Activated CD4-positive, alpha-beta T cell treated with anti-CD3 and anti-CD28 coated beads for 4 hours (primary cell): ENCODE measurements at places on chromosomes 7 and 10.
A peak's percentile ranks its signal among the peaks of the same experiment; 100 is the strongest.

- DNase-seq: no peak
Observed at GRCh38 chr10:93757136-93757535, 600 bp upstream of the LGI1 start.

GRCh38 chr10:51950996-51951555 lies 251.7 kb upstream of the CSTF2T start:
- no peak for DNase-seq

- DNase-seq: no peak
Observed at GRCh38 chr7:140390466-140391190, 7.7 kb downstream of the SLC37A3 start.

DNA sequence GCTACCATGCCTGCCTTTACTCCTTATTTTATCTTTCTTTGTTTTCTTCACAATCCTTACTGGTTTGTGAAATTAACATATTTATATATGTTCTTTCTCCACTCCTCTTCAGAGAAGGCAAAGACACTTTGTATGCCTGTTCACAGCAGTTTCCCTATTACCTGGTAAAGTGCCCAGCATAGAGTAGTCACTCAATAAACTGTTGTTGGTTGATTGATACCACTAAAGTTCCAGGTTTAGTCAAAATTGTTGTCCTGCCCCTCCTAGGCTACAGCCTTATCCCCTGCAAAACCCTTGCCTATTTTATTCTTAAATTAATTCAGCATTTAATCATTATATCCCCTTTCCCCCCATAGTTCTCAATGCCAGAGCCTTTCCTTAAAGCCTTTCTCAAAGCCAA lies 76.1 kb downstream of the POLL start:
- DNase-seq: no peak

- no peak for DNase-seq
Observed at GRCh38 chr10:35341521-35341920, 5.2 kb downstream of the CCNY start.

DNA sequence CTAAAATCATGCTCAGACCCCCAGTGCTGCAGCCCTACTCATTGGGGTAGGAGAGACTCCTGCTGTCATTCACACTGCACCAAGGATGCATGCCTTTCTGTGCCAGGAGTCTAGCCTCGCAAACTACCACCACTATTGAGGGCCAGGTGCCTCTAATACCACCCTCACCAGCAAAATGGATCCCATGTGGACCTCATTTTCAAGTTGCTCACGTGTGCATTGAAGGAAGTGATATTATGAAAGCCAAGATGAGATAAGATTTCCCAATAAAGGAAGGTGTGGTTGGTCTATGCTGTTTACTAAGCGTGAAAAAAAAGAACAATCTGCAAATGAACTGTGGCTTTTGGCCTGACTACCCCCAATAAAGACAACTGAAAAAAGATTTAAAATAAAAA lies 7.2 kb upstream of the LAMTOR4 start:
- no peak for DNase-seq

DNA sequence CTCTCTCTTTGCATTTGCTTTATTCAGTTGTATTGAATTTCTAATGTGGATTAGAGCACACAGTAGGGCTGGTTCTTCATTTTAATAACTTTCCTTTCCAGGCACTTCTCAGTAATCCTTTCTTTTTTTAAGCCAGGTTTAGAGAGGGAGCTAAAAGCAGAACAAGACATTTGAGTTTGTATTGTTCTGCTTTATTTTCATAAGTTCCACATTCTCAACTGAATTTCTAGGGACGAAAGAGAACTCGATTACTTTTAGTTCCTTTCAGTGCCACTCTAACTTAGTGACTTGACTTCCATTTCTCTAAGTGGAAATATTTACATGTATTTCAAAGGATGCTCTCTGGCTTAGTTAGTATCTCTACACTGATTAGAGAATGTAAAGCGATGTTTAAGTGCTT lies 145.6 kb downstream of the EXOC4 start:
- no peak for DNase-seq

DNA sequence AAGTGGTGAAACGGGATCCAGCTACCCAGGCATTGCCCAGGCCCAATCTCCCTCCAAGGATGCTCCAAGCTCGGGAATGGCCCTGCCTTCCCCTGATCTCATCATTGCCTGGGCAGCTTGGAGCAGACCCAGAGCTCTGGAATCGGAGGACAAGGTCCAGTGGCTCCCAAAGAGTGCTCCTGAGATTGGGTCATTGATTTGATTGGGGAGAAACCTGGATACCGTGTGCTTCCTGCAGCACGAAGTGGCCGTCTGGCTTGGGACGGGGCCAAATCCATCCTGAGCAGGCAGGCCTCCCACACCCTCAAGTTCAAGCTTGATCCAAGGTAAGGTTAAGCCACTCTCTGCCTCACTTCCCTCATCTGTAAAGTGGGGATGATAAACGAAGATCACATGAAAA lies 69.9 kb downstream of the OAT start:
- DNase-seq: no peak

DNA sequence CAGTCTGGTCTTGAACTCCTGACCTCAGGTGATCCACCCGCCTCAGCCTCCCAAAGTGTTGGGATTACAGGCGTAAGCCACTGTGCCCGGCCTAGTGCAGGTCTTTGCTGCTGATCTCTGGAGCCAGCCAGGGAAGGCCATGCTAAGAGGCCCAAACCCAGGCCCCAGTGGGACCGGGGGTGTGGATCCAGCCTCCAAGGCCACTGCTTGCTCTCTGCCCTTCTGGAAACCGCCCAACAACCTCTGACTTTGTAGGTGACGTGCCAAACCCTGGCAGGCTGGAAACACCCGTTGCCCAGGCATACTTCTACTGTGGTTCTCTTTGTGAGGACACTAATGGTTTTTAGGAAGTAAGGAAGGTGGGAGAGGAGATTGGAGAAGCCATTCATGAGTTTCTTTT lies 83.5 kb upstream of the GNA12 start:
- no peak for DNase-seq

- DNase-seq: peak; percentile 15
Observed at GRCh38 chr10:71684356-71685173, 35.0 kb downstream of the C10orf105 start.

GRCh38 chr7:132653366-132653930 lies 77.2 kb upstream of the PLXNA4 start:
- no peak for DNase-seq

- no peak for DNase-seq
Observed at GRCh38 chr7:158649279-158649678, 55.3 kb downstream of the NCAPG2 start.

DNA sequence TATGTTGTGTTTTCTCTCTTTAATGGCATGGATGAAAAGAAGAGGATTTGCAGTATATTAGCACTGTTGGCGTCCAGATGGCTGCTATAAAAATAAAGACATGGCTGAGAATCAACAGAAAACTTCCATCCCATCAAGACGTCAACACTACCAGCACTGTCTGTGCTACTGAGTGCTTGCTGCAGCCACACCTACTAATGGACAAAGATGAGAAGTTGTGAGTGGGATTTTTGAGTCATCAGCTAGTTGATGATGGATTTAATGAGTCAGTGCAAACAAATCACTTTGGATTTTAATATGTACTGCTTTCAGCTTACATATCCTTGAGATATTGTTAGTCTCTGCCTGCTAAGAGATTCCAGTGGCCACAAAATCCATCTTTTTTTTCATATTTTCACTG lies 631.0 kb upstream of the ANKRD30A start:
- DNase-seq: no peak

DNA sequence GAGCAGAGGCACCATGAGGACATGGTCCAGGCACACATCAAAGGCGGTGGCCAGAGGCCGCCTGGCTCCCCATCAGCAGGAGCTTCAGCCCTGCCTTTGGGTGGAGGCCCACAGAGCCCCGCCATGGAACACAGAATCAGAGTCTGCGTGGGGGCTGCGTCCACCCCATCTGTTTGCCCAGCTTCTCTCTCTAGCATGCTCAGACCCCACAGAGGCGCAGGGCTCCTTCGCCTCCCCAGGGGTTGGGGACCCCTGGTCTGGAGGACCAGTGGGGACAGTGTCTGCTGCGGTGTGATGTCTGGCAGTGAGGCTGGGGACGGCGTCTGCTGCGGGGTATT lies 321.9 kb downstream of the PTPRN2 start:
- DNase-seq: no peak

DNA sequence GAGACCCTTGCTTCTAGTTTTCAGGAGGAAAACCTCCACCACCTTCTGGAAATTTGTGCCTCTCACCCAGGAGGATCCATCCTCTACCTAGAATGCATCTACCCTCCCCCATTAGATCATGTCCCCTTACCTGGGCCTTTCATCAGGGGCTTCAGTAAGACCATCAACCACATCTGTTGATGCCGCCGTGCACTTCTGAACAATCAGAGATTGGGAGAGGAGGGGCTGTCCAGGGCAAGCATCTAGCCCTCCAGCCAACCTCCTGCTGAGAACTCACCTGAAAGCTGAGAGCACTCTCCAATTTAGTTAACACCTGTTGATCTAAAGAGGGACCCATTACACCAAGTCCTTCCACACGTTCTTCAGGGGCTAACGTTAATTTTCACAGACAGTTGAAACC lies 57.6 kb upstream of the PIK3CG start:
- no peak for DNase-seq

DNA sequence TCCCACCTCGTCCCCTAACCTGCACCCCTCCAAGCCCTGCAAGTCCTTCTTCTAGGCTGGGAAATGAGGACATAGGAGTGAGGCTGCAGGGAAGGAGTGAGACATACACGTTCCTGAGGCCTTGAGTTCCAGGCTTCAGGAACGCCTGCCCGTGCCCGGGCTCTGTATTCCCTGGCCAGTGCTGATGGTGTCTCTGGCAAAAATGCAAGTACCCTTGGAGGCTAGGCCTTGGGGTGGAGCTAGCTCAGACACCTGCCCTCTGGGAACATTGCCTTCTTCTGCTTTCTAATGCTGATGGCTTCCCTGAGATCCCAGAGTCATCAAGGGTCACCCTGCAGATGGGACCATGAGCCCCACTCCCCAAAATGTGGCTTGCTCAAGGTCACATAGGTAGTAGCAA lies 76.0 kb downstream of the GRK5 start:
- DNase-seq: no peak

GRCh38 chr7:39240864-39241263 lies 263.2 kb downstream of the POU6F2 start:
- DNase-seq: no peak

GRCh38 chr10:91635401-91636400 lies 2.8 kb upstream of the PPP1R3C start:
- DNase-seq: peak; percentile 30

DNA sequence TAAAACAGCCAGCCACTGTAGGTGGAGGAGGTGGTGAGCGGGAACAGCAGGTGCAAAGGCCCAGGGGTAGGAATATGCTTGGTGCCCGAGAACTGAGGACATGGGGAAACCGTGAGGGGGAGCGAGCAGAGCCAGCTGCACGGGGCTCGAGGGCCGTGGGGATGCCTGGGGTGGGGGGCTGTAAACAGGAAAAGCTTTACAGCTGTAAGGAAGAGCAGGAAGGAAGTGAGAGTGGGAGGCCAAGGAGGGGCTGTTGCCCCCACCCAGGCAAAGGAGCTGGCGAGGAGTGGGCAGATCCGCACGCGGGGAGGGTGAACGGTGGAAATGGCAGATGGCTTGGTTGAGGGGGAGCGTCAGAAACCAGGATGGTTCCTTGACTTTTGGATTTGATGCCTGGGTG lies 34.4 kb downstream of the ZMIZ1 start:
- no peak for DNase-seq

- no peak for DNase-seq
Observed at GRCh38 chr7:139936760-139937310, 107.8 kb downstream of the TBXAS1 start.

DNA sequence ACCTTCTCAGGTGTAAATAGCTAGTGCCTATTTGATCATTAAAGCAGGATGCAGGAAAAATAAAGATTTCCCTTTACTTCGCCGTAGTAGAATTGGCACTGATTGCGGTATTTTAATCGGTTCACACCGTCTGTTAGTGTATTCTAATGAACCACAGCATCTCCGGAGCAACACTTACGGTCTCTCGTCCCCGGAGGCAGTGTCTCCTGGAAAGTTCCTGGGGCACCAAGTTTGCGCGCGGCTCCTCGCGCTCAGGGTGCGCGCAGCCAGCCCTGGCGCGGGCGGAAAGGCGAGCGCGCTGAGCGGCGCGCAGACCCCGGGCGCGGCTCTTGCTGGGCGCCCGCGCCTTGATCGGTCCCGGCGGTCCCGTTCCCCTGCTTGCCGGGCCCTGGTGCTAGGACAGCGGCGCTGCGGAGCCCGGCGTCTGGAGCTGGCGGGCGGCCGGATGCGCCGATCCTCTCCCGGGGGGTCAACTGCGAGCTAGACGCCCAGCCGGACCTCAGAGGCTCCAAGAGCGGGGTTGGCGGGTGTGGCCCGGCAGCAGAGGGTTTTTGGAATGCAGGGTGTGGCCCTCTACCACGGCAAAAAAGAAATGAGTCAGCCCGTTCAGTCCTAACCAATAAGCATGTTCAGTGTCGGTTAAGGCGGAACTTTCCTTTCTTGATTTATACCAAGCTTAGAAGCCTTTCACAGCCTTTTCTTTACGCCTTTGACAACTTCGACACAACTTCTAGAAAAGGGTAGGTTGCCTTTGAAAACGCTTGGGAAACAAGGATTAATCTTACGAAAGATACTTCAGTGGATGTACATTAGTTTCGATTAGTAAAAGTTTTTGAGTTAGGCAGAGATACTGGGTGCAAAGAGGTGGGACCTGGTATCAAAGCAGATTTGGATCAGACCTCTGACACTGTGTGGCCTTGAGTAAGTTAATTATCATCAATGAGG lies 166.8 kb upstream of the ASAH2 start:
- DNase-seq: peak; percentile 16

DNA sequence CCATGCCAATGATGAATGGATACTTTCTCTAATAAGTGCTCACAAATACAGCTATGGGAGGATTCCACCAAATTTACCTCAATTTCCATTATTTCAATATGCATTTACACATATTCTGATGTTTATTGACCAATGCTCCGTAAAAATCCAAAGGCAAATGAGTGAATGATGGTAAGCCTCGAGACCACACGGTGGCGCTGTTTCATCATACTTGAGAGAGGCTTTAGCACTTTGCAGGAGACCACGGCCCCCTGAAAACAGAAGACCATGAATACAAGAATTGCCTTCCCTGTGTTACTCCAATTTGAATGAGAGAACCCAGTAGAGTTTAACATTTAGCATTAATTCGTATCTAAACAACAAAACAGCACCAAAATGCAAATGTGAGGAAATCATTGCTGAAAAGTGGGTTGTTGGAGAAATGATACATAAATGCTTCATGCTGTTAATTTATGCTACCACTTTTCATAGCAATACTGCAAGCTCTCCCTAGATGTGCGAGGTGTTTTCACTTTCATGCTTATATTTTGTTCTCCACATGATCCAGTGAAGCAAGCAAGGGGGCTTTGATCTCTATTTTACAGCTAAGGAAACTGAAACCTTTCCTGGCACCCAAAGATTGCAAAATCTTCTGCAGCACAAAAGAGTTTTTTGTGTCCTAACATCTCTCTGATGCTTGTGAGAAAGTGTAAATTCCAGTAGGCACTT lies 35.4 kb downstream of the TRIL start:
- peak; percentile 45 for DNase-seq
